ENCODE measurements at places on chromosomes 13 and 19.
A peak's percentile ranks its signal among the peaks of the same experiment; 100 is the strongest.

DNA sequence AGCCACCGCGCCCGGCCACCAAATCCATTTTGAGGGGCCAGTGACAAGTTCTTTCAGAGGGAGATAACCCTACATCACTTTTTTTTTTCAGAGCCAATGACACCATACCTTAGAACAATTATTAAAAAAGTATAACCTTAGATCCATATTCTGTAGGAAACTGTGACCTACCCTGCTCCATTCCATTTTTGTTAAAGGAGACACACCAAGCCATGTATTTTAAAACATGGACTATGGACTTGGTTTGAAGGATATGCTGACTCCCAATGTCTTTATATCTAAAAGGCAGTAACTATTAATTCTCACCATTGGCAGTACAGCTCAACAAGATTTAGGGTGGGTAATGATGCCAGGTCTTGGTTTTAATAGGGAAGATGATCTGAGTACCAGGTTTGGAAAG lies 1.1 kb downstream of the GSK3A start:
- DNase-seq: no peak

DNA sequence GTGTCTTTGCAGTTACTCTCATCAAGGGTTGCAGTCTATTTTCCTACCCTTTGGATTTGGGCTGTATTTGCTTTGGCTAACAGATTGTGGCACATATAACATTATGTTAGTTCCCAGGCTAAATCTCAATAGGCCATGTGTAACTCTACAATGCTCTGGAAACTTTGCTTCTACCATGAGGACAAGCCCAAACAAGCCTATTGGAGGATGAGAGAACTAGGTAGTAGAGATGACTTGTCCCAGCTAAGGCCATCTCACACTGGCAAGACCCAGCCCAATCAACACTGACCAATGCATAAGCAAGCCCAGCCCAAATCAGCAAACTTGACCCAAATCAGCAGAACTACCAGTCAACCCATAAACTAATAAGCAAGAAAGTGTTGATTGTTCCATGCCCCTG lies 311.8 kb downstream of the NDFIP2 start:
- no peak for DNase-seq

- DNase-seq: no peak
These were observed 468 bp downstream of the STX10 start for GRCh38 chr19:13149628-13150186.

- no peak for DNase-seq
These were observed 194.9 kb downstream of the LACC1 start for GRCh38 chr13:44074611-44075010.

GRCh38 chr19:42115219-42115618 lies 17.0 kb downstream of the POU2F2 start:
- DNase-seq: no peak

DNA sequence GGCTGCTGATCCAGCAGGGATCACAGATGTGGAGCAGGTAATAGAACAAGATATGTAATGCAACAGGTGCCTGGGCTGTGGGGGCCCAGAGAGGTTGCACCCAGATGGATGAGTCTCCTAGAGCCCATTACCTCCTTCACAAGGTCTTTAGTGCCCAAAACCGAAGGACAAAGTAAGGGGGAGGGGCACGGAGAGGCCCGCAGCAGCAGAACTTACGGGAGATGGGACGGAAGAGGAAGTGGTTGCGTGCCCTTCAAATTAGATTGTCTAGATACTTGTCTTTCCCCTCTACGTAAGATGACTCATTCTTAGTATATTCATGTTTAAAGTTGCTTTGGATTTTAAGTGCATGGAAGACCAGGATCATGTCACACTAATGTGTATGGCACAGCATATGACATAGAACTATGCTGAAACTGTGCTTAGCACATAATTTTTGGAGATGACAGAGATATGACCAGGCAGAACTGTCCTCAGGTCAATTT lies 5.7 kb upstream of the MRPS31 start:
- peak; percentile 85 for DNase-seq

DNA sequence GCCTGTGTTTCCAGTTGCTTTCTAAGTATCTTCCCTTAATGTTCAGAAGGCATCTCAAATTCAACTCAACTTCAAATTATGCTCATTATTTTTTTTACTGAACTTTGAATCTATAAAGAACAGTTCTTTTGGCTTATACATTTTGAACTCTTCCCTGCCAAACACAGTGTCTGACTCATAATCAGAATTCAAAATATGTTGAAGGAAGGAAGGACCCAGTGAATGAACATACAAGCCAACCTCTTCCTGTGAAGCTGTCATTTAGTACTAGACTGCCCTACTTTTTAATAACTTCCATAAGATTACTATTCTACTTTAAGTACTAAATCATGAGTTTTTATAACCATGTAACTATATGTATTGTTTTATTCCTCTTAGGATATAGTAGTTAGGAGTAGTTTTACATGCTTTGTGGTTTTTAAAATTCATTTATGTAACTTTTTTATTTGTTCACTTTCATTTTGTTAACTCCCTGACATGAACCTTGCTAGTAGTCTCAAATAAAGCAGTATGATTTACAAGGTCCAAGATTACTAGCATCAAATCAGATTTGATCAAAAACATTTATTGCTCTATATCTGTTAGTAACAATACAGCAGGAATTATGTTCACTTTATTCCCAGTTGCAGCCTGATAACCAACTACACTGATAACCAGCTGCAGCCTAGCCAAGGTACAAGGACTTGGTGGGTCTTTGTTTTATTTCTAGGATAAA lies 6.4 kb downstream of the NUDT15 start:
- no peak for DNase-seq

DNA sequence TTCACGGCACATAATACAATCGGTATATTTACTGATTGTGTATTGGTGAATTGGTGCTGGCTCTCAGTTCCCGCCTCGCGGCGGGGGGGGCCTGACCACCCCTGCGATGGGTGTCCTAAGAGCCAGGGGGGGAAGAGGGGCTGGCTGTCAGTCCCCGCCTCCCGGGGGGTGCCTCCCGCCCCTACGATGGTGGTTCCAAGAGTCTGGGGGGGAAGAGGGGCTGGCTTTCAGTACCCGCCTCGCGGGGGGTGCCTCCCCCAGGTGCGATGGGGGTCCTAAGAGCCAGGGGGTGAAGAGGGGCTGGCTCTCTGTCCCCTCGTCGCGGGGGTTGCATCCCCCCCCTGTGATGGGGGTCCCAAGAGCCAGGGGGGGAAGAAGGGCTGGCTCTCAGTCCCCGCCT lies 2321.8 kb upstream of the PCDH20 start:
- no peak for DNase-seq

GRCh38 chr13:38900188-38900587 lies 90.4 kb downstream of the STOML3 start:
- DNase-seq: no peak

DNA sequence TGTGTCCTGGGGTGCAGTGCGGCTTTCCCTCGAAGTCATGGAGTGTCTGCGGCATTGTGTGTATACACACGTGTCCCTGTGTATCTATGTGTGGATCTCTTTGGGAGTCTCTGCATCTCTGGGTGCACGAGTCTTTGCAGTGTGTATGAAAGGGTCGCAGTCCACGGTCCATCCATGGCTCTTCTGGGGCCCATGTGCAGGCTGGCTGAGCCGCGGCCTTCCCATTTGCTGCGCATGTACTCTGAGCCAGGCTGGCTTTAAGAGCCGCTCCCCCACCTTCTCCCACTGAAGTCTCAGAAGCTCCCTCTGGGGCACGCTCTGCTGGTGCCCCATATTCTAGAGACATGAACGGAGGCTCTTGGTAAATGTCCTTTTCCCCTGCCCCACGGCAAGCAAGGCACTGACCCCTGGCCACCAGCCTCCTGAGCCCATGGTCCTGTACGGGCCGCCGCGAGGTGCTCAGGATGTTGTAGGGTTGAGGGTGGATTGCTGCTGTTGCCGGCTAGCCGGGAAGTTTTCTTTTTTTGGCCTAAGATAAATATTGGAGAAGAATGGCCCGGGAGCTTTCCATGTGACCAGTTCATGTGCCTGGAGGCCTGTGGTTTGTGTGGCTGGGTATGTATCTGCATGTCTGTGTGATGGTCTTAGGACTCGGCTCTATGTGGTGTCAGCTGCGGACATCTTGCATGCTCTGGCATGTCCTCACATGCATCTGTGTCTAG lies 31.9 kb downstream of the PAK4 start:
- DNase-seq: no peak

GRCh38 chr19:28297036-28297435 lies 915.9 kb downstream of the UQCRFS1 start:
- DNase-seq: no peak

GRCh38 chr13:28218679-28219078 lies 80.3 kb downstream of the PAN3 start:
- no peak for DNase-seq

GRCh38 chr13:112740502-112741131 lies 50.8 kb downstream of the ATP11A start:
- DNase-seq: no peak

GRCh38 chr19:18021121-18021755 lies 13.3 kb downstream of the ARRDC2 start:
- peak; percentile 95 for DNase-seq

- DNase-seq: no peak
These were observed 11.0 kb upstream of the SIGLEC11 start for GRCh38 chr19:49971991-49972411.

DNA sequence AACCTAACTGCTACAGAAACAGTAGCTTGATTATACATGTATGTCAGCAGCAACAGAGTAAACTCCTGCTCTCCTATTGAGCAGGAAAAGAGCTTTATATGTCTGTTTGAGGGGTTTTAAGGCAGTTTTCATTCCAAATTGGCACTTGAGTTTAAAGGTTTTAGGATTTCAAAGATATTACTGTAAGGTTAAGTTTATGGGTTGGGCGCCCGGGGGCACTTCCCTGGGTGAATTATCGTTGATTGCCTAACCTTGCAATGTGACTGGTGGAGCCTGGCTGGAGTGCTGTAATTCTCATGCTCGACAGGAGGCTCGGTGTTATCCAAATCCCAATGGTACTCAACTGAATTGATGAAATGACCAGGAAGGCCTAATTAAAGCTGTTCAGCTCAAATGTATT lies 1586.1 kb downstream of the OLFM4 start:
- DNase-seq: no peak

- DNase-seq: peak; percentile 73
These were observed 4.3 kb downstream of the FAAP24 start for GRCh38 chr19:32976223-32976805.

- no peak for DNase-seq
These were observed 139.4 kb downstream of the FREM2 start for GRCh38 chr13:38826182-38826813.

DNA sequence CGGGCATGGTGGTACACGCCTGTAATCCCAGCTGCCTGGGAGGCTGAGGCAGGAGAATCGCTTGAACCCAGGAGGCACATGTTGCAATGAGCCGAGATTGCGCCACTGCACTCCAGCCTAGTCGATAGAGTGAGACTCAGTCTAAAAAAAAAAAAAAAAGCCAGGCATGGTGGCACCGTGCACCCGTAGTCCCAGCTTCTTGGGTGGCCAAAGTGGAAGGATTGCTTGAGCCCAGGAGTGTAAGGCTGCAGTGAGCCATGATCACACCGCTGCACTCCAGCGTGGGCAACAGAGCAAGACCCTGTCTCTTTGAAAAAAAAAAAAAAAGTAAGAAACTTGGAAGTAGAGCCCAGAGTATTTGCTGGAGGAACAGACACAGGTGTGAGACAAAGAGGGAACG lies 27.7 kb downstream of the CCDC8 start:
- DNase-seq: no peak

DNA sequence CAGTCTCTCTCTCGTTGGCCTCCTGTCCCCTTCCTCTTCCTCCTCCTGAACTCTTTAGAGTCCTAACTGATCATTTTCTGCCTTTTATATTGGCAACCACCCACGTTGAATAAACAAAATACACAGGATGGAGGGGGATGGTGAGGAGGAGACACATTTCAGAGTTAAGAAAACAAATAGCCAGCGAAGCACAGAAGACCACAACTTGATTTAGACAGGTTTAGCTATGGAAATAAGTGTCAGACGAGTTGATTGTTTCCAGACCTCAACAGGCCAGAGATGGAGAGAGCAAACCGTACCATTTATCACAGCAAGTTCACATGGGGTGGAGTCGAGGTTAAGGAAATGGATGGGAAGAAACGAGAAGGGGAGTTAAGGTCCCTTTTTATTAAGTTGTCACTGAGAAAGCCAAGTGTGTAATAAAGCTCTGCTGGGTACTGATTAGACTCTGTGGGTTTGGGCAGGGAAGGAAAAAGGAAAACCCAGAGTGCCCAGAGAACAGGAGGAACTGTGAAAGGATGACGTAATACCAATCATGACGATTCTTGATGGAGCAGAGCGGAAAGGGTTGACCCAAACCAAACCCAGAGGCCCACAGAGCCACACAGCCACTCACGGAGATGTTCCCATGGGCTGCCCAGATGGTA lies 11.1 kb upstream of the SERP2 start:
- DNase-seq: peak; percentile 77

- no peak for DNase-seq
These were observed 12.0 kb upstream of the FCHO1 start for GRCh38 chr19:17739121-17739875.

DNA sequence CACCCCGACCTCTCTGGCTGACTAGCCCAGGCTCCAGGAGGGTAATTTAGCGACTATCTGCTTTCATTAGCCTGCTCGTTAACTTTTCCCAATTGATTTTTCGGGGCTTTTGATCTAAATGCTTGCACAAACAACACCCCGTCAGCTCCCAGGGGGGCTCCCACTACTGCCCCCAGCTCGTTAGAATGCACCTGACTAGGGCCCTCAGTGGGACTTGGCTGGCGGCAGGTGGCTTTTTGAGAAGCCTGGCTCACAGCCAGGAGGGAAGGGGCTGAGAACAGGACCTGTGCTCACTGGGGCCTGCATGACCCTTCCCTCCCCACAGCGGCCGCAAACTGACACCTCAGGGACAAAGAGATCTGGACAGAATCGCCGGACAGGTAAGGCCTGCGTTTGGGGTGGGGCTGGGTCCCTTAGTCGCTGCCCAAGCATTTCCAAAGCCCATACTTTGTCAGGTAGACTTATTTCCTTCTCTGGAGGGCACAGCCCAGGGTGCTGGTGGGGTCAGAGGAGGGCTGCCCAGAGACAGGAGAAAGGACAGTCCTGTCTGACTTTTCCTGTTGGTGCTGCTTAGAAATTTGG lies 7.6 kb upstream of the CD79A start:
- no peak for DNase-seq

GRCh38 chr13:26914624-26915023 lies 154.0 kb upstream of the GPR12 start:
- DNase-seq: no peak

GRCh38 chr19:11736696-11737095 lies 2.0 kb downstream of the ZNF823 start:
- DNase-seq: peak; percentile 57

DNA sequence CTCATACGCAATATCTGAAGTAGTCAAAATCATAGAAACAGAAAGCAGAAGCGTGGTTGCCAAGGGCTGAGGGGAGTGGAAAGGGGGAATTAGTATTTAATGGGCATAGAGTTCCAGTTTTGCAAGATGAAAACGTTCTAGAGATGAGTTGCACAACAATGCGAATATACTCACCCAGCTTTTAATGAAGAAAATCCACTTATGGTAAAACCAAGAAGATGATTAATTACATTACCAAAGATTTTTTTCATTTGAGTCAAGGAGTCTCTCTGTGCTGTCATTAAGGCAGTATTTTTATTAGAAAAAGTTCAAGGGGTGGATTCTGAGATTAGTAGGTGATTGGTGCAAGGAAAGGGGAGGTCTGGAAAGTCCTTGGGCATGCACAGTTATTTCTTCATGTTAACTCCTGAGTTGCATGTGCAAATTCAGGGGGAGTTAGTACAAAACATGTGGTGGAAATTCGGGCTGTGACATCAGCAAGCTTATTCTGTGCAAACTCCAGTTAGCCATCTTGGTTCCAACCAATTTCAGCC lies 6.9 kb upstream of the CBY2 start:
- DNase-seq: no peak

Measured in hematopoietic multipotent progenitor cell (in vitro differentiated cells).